ENCODE measurements at places on chromosomes 5 and 9.
A peak's percentile ranks its signal among the peaks of the same experiment; 100 is the strongest.

- H3K27me3 ChIP-seq = no peaks in the 10 kb centered on the region
- H3K27ac ChIP-seq = no peak overlapping the region
- no peak overlapping the region for H3K4me3 ChIP-seq
- peaks cover 19% of the 10 kb centered on the region for H3K4me1 ChIP-seq
- no peaks in the 10 kb centered on the region for H3K36me3 ChIP-seq
These were observed 93.3 kb upstream of the CDKN2B start for GRCh38 chr9:22102146-22103053.

GRCh38 chr5:171798418-171798817 lies 12.8 kb downstream of the SMIM23 start:
- H3K27ac ChIP-seq = no peak overlapping the region
- no peak overlapping the region for H3K4me3 ChIP-seq
- no peaks in the 10 kb centered on the region for H3K36me3 ChIP-seq

- H3K4me1 ChIP-seq = peaks cover 27% of the 10 kb centered on the region
- H3K4me3 ChIP-seq = no peak overlapping the region
- no peaks in the 10 kb centered on the region for H3K27me3 ChIP-seq
- no peaks in the 10 kb centered on the region for H3K36me3 ChIP-seq
- no peak overlapping the region for H3K27ac ChIP-seq
These were observed 1080.7 kb upstream of the NUDT12 start for GRCh38 chr5:104643320-104643719.

- H3K36me3 ChIP-seq = no peaks in the 10 kb centered on the region
- no peak overlapping the region for H3K27ac ChIP-seq
- H3K27me3 ChIP-seq = peaks cover 27% of the 10 kb centered on the region
- no peak for DNase-seq
- peaks cover 15% of the 10 kb centered on the region for H3K4me1 ChIP-seq
- H3K4me3 ChIP-seq = no peak overlapping the region
These were observed 75.5 kb upstream of the LHFPL2 start for GRCh38 chr5:78724061-78724460.

GRCh38 chr9:133709015-133709611 lies 29.0 kb downstream of the SARDH start:
- no peak overlapping the region for H3K4me3 ChIP-seq
- peaks cover 6% of the 10 kb centered on the region for H3K4me1 ChIP-seq
- no peak overlapping the region for H3K27ac ChIP-seq
- DNase-seq = no peak
- peaks cover 7% of the 10 kb centered on the region for H3K27me3 ChIP-seq

DNA sequence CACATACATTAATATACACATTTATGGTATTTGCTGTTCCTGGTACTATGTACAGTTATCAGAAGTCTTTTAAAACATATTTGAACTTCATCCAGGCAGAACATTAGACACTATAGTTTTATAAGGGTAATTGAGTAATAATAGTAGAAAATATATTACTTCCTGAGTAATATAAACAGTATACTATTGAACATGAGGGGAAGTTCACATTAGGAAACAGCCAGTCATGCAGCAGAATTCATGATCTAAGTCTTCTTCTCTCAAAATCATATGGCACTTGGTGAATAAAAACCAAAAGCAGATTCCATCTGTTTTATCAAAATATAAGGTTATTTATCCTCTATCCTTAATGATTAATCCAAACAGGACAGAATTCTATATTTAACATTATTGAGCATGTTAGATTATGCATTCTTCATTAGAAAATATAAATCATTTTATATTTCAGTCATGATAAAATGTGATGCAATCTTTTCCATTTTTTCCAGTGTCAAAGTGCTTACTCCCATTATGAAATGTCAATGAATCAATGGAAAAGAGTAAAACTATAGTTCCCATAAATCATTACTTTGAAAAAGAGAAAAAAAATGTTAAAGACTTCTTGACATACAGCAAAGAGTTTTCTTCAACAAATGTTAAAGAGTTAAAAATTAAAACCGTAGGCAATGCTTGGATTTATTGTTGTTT lies 584.3 kb upstream of the TUSC1 start:
- H3K36me3 ChIP-seq = no peaks in the 10 kb centered on the region
- DNase-seq = no peak
- H3K27me3 ChIP-seq = no peaks in the 10 kb centered on the region
- no peak overlapping the region for H3K27ac ChIP-seq

- H3K4me3 ChIP-seq = no peak overlapping the region
- H3K36me3 ChIP-seq = no peaks in the 10 kb centered on the region
- H3K27me3 ChIP-seq = no peaks in the 10 kb centered on the region
- no peak overlapping the region for H3K27ac ChIP-seq
These were observed 984.9 kb downstream of the TLE4 start for GRCh38 chr9:80556631-80557030.

GRCh38 chr9:129111528-129112151 lies 425 bp downstream of the PTPA start:
- peaks cover under 1% of the 10 kb centered on the region for H3K36me3 ChIP-seq
- DNase-seq = no peak
- peaks cover 11% of the 10 kb centered on the region for H3K27me3 ChIP-seq
- H3K27ac ChIP-seq = peak overlapping the region; percentile 99
- H3K4me3 ChIP-seq = peak overlapping the region; percentile 95

- H3K4me3 ChIP-seq = no peak overlapping the region
- H3K27me3 ChIP-seq = peaks cover 2% of the 10 kb centered on the region
- no peak for DNase-seq
These were observed 35.7 kb upstream of the RANBP17 start for GRCh38 chr5:170826117-170826516.

GRCh38 chr5:125582352-125582751 lies 835.9 kb upstream of the ZNF608 start:
- no peak for DNase-seq
- no peak overlapping the region for H3K4me3 ChIP-seq
- no peak overlapping the region for H3K27ac ChIP-seq
- peaks cover 4% of the 10 kb centered on the region for H3K4me1 ChIP-seq
- no peaks in the 10 kb centered on the region for H3K36me3 ChIP-seq
- H3K27me3 ChIP-seq = no peaks in the 10 kb centered on the region

DNA sequence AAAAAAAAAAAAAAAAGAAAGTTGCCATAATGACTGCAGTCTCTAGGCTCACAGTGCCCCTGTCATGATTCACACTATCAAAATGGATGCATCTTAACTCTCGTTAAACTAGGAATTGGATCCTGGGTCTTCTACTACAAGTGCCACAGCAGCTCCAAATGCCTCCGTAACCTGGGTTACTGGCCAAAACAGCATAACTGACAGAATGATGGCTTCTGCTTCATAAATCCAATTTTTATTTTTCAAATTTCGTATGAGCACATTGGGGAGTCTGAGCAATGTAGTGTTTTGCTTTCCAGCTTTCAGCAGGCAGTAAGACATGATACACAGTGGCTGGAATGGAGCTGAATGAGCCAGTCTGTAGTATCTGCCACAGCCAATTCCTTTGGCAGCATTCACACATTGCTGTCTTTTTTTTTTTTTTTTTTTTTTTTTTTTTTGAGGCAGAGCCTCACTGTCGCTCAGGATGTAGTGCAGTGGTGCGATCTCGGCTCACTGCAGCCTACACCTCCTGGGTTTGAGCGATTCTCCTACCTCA lies 36.0 kb upstream of the NPM1 start:
- H3K4me3 ChIP-seq = no peak overlapping the region
- H3K27ac ChIP-seq = no peak overlapping the region
- H3K36me3 ChIP-seq = no peaks in the 10 kb centered on the region
- peaks cover 4% of the 10 kb centered on the region for H3K27me3 ChIP-seq
- H3K4me1 ChIP-seq = no peaks in the 10 kb centered on the region

- H3K27me3 ChIP-seq = no peaks in the 10 kb centered on the region
- peaks cover 5% of the 10 kb centered on the region for H3K36me3 ChIP-seq
- H3K4me3 ChIP-seq = no peak overlapping the region
- no peak for DNase-seq
These were observed 103.5 kb downstream of the NDUFAF2 start for GRCh38 chr5:61048534-61048933.

DNA sequence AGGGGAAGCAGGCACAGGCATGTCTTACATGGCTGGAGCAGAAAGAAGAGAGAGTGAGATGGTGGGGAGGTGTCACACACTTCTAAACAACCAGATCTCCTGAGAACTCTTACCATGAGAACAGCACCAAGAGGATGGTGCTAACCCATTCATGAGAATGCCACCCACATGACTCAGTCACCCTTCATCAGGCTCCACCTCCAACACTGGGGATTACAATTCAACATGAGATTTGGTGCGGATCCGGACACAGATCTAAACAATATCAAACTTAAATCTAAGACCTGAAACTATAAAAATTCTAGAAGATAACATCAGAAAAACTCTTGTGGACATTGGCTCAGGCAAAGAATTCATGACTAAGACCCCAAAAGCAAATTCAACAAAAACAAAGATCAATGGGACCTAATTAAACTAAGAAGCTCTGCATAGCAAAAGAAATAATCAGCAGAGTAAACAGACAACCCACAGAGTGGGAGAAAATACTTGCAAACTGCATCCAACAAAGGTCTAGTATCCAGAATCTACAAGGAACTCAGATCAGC lies 65.4 kb downstream of the SPATA31C2 start:
- peaks cover 14% of the 10 kb centered on the region for H3K4me1 ChIP-seq
- H3K27me3 ChIP-seq = no peaks in the 10 kb centered on the region
- H3K4me3 ChIP-seq = no peak overlapping the region
- H3K27ac ChIP-seq = no peak overlapping the region

DNA sequence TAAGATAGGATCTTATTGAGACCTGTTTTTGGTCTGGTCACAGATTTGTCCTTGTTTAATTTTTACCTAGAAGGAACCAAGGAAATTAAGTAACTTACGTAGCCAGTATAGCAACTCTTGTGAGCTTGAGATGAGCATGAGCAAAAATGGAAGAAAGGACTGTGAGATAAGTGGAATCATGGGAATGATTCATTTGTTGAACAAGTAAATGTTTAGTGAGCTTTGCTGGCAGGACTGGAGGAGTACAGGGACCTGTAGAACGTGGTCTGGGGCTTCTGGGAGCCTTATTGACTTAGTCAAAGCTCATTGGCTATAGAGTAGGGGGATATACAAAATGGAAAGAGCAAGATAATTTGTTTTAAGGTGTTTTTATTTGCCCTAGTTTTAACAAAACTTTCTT lies 3.0 kb downstream of the RAD23B start:
- H3K4me3 ChIP-seq = peak overlapping the region; percentile 99
- H3K27ac ChIP-seq = peak overlapping the region; percentile 99
- H3K27me3 ChIP-seq = no peaks in the 10 kb centered on the region
- H3K4me1 ChIP-seq = peaks cover 40% of the 10 kb centered on the region

GRCh38 chr5:99445805-99446204 lies 517.0 kb upstream of the CHD1 start:
- no peak overlapping the region for H3K4me3 ChIP-seq
- H3K27me3 ChIP-seq = no peaks in the 10 kb centered on the region
- H3K36me3 ChIP-seq = no peaks in the 10 kb centered on the region
- peaks cover 28% of the 10 kb centered on the region for H3K4me1 ChIP-seq

- H3K27ac ChIP-seq = peak overlapping the region; percentile 99
- peak; percentile 33 for DNase-seq
- H3K4me3 ChIP-seq = peak overlapping the region; percentile 99
- H3K4me1 ChIP-seq = peaks cover 39% of the 10 kb centered on the region
These were observed 681 bp upstream of the ETF1 start for GRCh38 chr5:138543730-138544104.

DNA sequence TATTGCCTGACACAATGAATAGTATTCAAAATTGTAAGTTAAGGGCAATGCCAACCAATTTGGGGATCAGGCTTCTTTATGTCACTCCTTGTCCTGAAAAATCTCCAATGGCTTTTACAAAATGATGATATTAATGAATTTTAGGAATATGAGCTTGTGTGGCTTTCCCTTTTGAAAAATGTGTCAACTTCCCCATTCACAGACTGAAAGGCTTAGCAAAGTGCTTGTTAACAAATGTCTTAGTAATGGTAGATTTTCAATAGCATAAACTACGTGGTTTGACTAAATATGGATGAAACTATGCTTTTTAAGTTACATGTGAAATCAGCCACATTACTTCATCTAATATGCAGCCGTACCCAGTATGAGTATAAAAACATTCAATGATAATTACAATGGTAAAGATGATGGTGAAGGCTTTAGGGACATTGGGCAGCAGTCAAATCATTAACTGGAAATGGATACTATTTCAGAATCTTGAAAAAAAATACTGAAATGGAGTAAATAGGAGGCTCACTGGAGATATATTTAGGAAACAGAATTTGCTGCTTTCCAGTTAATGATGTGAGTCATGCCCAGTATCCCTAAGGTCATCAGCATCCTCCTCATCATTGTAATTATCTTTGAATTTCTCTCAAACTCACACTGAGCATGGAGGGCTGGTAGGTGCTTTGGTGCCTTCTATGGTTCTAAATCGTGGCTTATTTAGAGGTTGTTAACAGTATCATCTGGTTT lies 113.3 kb upstream of the ZNF608 start:
- peaks cover 1% of the 10 kb centered on the region for H3K4me1 ChIP-seq
- no peaks in the 10 kb centered on the region for H3K36me3 ChIP-seq
- no peak for DNase-seq

GRCh38 chr9:116951588-116952435 lies 264.7 kb downstream of the TRIM32 start:
- H3K4me3 ChIP-seq = no peak overlapping the region
- H3K27me3 ChIP-seq = no peaks in the 10 kb centered on the region
- no peak overlapping the region for H3K27ac ChIP-seq
- H3K36me3 ChIP-seq = no peaks in the 10 kb centered on the region

- DNase-seq = no peak
- no peaks in the 10 kb centered on the region for H3K36me3 ChIP-seq
- peaks cover 5% of the 10 kb centered on the region for H3K27me3 ChIP-seq
- H3K4me3 ChIP-seq = no peak overlapping the region
These were observed 295.9 kb downstream of the PSAT1 start for GRCh38 chr9:78592811-78593210.

GRCh38 chr5:115683081-115683480 lies 57.2 kb upstream of the TMED7 start:
- H3K27me3 ChIP-seq = no peaks in the 10 kb centered on the region
- no peaks in the 10 kb centered on the region for H3K36me3 ChIP-seq
- no peak overlapping the region for H3K27ac ChIP-seq
- DNase-seq = no peak
- H3K4me1 ChIP-seq = no peaks in the 10 kb centered on the region

DNA sequence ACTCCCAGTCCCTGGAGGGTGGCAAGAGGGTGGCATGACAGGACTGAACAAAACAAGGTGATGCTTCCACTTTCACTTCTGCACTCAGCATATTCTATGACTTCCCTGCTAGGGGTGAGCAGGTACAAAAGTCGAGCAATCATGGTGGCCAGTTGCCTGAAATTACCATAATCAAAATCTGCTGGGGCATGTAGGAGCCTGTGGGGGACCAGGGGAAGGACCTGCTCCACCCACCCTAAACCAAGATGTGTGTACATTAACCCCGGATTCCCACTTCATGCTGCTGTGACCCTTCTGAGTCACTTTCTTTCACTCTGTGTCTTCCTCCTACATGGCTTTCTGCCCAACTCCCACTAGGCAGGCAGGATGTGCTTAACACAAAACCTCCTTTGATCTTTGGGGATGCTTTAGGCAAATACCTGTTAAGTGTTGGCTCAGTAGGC lies 73.3 kb upstream of the PHF24 start:
- no peaks in the 10 kb centered on the region for H3K4me1 ChIP-seq
- H3K27me3 ChIP-seq = peaks cover 17% of the 10 kb centered on the region
- H3K4me3 ChIP-seq = no peak overlapping the region
- no peaks in the 10 kb centered on the region for H3K36me3 ChIP-seq
